ENCODE measurements at places on chromosomes 7 and 10.

- no peak for DNase-seq
Measured at GRCh38 chr7:102047-102711, 90.2 kb upstream of the FAM20C start.

GRCh38 chr7:26457696-26458327 lies 166.2 kb downstream of the SNX10 start:
- no peak for DNase-seq

- DNase-seq = no peak
Measured at GRCh38 chr10:73647875-73648651, 6.8 kb upstream of the MYOZ1 start.

DNA sequence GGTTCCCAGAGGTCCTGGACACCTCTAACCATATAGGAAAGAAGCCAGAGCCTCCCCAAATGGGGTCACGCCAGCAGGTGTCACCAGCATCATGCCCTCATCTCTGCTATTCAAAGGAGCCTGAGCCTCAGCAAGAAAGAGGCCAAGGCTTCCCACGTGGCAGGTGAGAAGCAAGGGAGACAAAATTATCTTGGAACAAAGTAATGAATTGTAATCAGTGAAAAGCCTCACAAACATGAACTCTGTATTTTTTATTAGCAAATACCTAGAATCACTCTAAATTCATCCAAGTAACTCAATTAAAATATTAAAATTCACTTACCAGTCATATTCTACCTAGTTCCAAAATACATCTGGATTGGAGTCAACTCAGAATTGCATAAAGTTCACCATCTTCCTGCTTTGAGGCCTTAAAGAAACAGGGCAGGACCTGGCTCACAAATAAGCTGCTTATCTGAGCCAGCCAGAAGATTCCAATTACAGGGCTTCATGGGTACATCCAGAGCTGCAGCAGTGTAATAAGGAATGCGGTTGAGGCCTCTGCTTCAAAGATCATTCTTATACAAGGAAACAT lies 68.7 kb downstream of the SGMS1 start:
- no peak for DNase-seq

DNA sequence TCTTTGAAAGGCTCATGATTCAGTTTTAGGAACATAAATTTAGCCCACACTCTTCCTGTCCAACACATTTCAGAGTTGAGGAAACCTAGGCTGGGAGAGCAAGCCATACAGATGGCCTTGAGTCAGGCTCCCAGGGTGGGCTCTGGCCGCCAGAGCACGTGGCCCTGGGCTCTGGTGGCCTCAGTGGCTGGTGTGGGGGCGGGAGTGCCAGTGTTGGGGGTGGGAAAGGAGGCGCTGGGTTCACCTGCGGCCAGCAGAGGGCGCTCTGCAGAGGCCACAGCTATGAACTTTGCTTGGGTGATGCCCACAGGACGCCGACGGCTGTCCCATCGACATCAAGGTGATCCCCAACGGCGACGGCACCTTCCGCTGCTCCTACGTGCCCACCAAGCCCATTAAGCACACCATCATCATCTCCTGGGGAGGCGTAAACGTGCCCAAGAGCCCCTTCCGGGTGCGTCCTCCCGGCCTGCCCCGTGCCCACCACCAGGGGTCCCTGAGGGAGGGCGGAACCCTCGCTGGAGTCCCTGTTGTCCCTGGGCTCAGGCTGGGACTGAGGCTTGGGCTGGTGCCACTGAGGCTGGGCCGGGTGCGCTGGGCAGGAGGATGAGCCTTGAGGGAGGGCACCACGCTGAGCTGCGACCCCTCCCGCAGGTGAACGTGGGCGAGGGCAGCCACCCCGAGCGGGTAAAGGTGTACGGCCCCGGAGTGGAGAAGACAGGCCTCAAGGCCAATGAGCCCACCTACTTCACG lies 11.9 kb downstream of the FLNC start:
- peak; percentile 31 for DNase-seq
